Memory B cell (primary cell): ENCODE measurements at places on chromosomes 16 and 17.

DNA sequence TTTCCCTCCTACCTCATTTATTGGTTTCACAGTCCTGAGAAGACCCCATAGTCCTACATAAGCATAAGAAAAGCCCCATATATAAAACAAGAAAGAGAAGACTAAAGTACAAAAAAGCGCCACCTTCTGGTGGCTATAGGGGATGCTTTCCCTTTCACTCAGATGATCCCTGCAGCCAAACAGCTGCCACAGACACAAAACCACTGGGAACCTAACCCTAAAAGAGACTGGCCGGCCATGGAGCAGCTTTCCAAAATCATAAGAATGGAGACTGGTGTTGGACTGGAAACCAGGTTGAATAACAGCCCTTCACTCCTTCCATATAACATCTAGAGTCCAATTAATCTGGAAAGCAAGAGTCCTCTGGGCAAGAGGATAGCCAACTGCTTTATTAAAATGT, 11.4 kb downstream of the DYNC1LI2 start:
- DNase-seq = no peak

DNA sequence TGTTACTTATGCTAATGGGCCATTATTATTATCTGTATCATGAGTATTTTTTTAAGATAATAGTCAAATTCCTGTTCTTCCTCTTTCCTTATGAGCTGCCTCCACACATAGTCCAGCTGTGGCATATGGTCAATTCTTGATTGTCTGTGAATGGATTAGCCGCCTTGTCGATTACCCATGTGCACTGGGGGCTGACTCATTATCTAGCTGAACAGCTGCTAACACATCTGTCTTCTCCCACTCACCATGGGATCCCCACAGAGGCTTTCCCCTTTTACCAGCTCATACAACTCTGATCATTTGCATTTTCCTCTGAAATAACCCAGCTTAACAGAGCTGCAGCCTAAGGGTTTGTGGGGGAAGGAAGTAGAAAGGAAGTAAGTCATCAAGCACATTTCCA, 915.0 kb downstream of the CDH11 start:
- no peak for DNase-seq

GRCh38 chr17:73112246-73112645, 19.8 kb upstream of the SLC39A11 start:
- no peak for DNase-seq

- no peak for DNase-seq
These were observed 25.0 kb downstream of the NXN start for GRCh38 chr17:954431-955164.

GRCh38 chr17:82848022-82848592, 8.3 kb upstream of the ZNF750 start:
- DNase-seq = no peak

DNA sequence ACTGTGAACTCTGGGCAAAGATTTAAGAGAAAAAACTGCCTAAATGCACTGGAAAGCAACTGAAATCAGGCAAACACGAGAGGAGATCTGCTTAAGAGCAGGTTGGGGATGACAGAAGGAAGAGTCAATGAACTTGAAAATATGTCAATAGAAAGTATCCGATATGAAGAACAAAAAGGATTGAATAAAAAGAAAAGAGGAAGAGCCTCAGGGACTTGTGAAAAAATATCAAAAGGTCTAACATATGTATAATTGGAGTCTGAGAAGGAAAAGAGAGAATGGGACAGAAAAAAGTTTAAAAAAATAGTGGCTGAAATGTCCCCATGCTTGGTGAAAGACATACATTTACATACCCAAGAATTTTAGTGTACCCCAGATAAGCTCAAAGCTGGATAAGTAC, 195.5 kb downstream of the COPRS start:
- DNase-seq = no peak

DNA sequence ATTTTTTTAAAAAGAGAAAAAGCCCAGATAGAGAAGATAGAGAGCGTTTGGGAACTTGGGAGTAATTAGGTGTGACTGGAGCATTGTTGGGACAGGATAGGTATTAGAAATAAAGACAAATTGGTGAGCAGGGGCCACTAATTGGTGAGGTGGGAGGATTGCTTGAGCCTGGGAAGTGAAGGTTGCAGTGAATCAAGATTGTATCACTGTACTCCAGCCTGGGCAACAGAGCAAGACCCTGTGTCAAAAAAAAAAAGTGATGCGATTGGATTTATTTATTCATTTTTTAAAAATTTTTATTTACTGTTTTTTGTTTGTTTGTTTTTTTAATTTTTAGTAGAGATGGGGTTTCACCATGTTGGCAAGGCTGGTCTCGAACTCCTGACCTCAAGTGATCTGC, 5.1 kb downstream of the CASC3 start:
- no peak for DNase-seq

GRCh38 chr16:80552277-80552676, 11.5 kb downstream of the DYNLRB2 start:
- DNase-seq = no peak

DNA sequence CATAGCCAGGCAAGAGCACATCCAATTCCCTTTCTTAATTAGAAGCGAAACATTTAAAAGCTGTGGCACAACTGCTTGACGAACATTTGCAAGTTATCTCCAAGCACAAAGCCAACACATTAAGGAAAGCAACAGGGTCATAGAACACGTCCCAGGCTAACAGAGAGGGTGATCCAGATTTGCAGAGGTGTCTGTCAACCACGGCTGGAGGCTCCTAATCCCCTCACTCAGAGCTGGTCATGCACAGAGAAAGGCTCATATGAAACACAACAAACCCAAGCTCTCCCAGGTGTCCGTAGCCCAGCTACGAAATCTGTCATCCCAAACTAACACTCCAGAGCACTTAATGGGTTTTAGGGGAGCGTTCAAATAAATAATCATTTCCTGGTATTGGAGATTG, 276.1 kb downstream of the SLC39A11 start:
- no peak for DNase-seq

DNA sequence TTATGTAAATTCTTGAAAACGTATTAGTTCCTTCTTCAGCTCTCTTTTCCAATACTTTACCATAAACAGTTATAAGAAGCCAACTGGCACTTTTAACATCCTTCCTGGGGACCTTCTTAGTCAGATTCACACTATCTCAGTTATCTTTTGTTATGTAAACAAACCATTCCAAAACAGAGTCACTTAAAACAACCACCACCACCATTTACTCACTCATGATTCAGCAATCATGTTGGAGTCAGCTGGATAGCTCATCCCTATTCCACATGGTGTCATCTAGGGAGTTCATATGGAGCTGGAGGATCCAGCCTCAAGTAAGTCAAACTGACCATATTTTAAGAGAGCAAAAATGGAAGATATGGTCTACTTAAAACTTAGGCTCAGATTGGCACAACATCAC, 240.3 kb upstream of the IRX3 start:
- no peak for DNase-seq

- no peak for DNase-seq
These were observed 99.2 kb downstream of the KPNA2 start for GRCh38 chr17:68134731-68135130.

GRCh38 chr16:67161595-67162058, 1.9 kb downstream of the FBXL8 start:
- no peak for DNase-seq

- no peak for DNase-seq
These were observed 9.2 kb downstream of the FAM20A start for GRCh38 chr17:68592009-68592408.
